ENCODE measurements at places on chromosomes 6 and 20.
A peak's percentile ranks its signal among the peaks of the same experiment; 100 is the strongest.

GRCh38 chr20:50224531-50225255 is 34.1 kb downstream of the CEBPB start:
- peak; percentile 88 for DNase-seq

- no peak for DNase-seq
These were observed 59.1 kb upstream of the PTPN1 start for GRCh38 chr20:50450881-50451752.

DNA sequence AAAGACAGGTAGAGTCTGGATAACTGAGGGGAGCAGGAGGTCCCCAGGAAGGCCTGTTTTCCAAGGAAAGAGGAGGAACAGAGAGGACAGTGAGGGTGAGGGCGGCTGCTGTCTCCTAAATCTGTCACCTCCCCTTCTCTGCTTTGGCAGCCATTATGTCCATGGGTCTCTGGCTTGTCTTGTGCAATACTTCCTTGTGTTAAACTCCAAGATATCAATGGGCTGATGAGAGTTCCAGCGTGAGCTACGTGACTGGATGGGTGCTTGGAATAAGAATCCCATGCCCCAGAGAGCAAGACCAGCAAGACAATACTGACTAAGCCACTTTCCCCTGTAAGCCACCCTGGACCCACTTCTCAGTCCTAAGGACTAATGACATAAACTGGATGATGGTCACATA is 26.3 kb upstream of the DNAAF9 start:
- no peak for DNase-seq

- DNase-seq = no peak
These were observed 309.4 kb upstream of the RNF24 start for GRCh38 chr20:4324611-4325243.

DNA sequence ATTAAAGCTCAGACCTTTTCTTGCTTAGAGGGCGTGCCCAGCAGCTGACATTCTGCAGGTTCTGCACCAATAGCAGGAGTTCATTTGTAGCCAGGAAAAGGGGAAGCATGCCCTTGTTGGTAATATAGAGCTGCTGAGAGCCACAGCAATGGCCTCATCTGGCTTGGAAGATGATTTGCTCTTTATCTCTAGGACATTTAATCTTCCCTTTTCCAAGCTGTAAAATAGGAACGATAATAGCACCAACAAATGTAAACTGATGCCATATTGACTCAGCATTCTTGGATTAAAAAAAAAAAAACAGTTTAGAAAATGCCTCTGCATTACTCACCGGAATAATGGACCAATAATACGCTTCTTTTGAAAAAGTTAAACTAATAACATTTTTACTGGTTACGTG is 93.4 kb upstream of the SLC2A12 start:
- DNase-seq = no peak

GRCh38 chr6:43716099-43716498 is 28.5 kb upstream of the MRPS18A start:
- DNase-seq = no peak

DNA sequence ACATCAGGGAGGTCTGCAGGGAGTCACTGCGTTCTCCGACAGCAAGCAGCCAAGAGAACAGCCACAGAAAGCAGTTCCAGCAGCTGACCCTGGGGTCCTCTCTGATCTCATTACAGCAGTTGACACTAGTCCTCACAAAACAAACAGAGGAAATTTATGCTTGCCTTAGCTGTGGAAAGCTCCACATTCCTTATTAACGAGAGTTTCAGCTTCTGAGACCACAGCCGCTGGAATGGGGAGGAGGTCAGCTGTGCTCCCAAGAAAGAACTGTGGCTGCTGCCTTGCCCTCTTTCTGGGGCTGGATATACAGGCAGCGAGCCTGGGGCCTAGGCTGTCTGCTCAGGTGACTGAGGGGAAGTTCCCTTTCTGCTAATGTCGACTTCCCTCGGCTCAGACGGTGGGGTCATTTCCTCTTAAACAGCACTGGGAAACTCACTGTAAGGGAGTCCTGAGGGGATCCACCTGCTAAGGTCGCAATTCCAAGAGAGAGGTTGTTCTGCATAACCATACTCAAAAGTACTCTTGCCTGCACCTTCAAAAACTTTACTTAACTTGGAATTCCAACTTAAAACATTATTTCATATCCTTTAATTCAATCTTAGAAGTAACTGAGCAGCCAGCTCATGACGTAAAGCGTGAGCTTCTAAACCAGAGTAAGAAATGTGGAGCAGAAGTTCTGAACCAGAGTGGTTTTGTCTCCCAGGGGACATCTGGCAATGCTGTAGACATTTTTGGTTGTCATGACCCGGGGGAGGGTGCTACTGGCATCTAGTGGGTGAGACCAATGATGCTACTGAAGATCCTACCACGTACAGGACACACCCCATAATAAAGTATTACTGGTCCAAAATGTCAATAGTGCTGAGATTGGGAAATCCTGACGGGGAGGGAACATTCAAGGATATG is 80.3 kb downstream of the BACH2 start:
- peak; percentile 32 for DNase-seq

GRCh38 chr6:4814212-4814611 is 38.0 kb downstream of the CDYL start:
- no peak for DNase-seq

DNA sequence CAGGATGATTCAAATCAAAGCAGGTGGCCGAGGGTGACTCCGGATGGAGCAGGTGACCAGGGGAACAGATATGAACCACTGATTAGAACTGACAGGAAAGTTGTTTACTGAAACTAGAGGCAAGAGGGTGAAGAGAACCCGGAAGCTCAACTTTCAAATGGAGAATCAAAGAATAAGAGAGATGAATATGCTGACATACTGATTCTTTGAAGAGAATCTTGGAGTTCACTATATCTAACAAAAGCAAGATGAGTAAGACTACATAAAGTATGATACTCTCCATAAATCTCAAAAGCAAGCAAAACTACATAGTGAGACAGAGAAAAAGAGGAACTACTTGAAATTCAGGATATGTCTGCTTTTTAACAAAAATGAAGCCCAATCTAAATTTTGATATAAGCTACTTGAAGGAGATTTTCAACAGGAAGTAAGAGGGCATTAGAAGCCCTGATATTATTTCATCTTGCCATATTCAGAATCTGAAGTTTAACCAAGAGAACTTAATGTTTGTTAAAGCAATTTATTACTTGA is 4.0 kb upstream of the UBD start:
- no peak for DNase-seq
